ENCODE measurements at places on chromosomes 16 and 17.
A peak's percentile ranks its signal among the peaks of the same experiment; 100 is the strongest.

DNA sequence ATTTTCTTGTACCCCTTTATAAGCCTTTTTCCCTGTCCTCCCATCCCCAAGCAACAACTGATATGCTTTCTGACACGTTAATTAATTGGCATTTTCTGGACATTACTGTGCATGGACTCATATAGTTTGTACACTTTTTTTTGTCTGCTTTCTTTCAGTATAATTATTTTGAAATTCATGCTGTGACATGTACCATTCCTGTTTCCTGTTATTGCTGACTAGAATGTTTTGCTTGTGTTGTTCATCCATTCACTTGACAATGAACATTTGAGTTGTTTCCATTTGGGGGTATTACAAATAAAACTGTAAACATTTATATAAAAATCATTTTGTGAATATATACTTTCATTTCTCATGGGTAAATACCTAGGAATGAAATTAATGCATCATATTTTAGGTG is 50.6 kb downstream of the RBBP6 start:
- no peak for DNase-seq

GRCh38 chr17:57785022-57785421 is 39.9 kb upstream of the CCDC182 start:
- DNase-seq, result no peak

GRCh38 chr17:66175892-66176291 is 16.0 kb downstream of the CEP112 start:
- no peak for DNase-seq

DNA sequence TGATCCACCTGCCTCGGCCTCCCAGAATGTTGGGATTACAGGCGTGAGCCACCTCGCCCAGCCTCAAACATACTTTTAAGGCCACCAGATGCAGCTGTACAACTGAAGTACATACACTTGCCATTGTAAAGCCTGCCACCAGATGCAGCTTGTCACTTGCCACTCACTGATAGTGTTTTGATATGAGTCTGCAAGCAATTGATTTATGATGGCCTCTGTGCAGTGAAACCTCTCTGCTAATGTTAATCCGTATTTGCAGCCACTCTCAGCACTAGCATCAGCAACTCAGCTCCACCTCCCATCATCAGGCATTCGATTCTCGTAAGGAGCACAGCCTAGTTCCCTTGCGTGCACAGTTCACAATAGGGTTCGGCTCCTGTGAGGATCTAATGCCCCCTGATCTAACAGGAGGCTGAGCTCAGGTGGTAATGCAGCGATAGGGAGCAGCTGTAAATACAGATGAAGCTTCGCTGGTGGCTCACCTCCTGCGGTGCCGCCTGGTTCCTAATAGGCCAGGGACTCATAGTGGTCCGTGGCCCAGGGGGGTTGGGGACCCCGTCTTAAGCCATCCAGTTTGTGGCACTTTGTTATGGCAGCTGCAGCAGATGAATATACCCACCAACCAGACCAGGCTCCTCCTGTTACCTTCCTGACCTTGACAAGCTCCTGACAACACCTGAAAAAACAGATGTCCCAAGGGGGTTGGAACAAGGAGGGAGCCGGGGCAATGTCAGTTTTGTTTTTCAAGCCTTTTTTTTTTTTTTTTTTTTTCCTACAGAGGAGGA is 1.3 kb upstream of the HERPUD1 start:
- DNase-seq, result no peak

- DNase-seq, result no peak
Observed at GRCh38 chr16:77690416-77690815, 31.9 kb upstream of the NUDT7 start.

- no peak for DNase-seq
Observed at GRCh38 chr17:79891113-79891730, 52.0 kb upstream of the CBX4 start.

GRCh38 chr17:325270-326009 is 27.2 kb downstream of the RPH3AL start:
- no peak for DNase-seq

GRCh38 chr17:40323391-40324381 is 14.7 kb downstream of the RARA start:
- peak; percentile 63 for DNase-seq

DNA sequence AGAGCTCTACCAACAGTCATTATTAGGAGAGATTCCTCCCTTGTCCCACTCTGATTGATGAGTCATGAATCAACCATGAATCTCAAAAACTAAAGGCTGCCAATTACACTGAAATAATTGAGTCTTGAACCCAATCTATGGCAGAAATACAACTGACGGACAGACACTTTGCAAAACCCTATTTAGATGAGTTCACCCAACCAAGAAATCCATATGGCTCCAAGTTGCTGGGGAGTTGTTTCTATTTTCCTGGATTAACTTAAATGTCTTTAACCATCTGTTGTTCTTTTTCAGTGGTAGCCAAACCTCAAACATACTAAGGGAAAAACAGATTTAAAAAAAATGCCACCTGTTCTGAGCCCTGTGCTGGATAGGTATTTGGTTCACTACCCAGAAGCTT is 151.0 kb downstream of the SHISA9 start:
- DNase-seq, result no peak

GRCh38 chr17:753418-753817 is 1.4 kb upstream of the GEMIN4 start:
- no peak for DNase-seq

DNA sequence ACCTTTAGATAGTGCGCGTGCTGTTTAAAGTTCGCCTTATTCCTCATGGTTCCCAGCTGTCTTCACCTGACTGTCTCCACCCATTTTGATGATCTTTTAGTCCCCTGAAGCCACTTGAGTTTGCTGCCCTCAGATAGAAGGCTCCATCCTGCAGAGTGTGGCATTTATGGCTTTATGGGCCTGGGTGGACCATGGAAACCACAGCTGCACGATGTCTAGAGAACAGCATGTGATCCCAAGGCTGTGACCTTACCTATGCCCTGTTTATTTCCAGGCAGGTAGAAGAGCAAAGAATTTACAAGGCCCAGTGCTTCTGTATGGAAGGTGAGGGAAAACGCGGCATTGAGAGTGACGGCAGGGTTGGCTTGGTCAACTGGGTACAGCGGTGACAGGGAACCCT is 356.9 kb downstream of the SLC39A11 start:
- DNase-seq, result no peak

- no peak for DNase-seq
Observed at GRCh38 chr16:1960665-1961630, 1.6 kb downstream of the NDUFB10 start.

DNA sequence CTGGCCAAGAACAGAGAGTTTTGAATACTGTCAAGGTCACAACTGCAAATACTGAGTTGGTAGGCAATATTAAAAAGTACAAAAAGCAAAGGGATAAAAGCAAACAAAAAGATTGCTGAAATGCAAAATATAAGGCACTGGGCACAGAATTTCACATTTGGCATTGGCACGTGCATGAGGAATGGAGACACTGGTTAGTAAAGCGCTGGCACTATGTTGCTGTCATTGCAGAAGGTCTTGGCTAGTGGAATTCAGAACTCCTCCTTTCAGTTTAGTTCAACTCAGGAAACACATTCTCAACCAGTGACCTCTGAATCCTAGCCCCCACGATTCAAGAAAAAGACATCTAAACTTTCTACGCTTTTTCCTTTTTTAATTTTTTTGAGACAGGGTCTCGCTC is 111.8 kb upstream of the PSMD7 start:
- DNase-seq, result no peak

- DNase-seq, result no peak
Observed at GRCh38 chr16:29673501-29673900, 5.5 kb upstream of the QPRT start.

GRCh38 chr16:23195366-23195978 is 12.9 kb downstream of the SCNN1G start:
- no peak for DNase-seq

DNA sequence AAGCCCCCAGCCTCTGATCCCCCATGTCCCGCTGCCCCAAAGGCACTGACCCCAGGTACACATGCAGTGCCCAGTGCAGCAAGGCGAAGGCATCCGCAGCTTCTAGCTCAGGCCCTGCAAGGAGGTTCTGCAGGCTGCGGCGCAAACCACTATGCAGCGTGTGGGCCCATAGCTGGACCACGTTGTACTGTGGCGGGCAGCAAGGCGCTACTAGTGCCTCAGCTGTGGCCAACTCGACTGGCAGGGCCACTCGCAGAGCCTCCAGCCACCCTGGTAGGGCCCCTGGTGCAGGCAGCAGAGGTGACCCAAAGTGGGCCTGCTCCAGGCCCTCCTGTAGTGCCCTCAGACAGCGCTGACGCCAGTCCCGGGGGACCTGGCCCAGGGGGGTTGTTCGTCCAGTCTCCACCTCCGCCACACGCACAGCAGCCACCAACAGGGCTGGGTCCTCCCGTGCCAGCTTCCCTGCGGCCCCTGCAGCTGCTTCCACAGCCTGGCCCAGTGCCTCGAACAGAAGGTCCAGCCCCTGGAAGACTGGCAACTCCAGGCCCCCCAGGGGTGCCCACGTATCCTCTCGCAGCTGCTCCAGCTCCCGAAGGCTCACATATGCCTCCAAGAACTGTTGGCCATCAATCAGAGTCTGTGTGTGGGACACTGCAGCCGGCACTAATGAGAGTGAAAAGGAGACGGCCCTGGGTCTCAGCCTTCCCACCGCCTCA is 2.6 kb downstream of the EXOC3L1 start:
- DNase-seq, result no peak

DNA sequence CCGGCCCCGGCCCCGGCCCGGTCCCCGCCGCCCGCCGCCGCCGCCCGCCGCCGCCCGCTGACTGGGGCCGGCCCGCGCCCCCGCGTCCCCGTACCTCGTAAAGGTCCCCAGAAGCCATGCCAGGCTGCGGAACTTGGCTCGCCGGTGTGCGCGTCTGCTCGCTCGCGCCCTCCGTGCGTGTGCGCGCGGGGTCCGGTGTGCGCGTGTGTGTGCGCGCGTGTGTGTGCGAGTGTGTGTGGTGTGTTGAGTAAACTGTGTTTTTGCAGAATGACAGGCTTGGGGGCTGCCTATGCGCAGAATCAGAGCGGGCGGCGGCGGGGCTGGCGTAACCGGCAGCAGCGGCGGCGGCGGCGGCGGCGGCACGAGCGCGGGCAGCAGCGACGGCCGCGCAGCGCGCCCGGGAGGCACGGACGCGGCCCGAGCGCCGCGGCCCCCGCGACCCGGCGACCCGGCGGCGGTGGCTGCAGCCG is 307 bp downstream of the CDYL2 start:
- DNase-seq, result peak; percentile 39

DNA sequence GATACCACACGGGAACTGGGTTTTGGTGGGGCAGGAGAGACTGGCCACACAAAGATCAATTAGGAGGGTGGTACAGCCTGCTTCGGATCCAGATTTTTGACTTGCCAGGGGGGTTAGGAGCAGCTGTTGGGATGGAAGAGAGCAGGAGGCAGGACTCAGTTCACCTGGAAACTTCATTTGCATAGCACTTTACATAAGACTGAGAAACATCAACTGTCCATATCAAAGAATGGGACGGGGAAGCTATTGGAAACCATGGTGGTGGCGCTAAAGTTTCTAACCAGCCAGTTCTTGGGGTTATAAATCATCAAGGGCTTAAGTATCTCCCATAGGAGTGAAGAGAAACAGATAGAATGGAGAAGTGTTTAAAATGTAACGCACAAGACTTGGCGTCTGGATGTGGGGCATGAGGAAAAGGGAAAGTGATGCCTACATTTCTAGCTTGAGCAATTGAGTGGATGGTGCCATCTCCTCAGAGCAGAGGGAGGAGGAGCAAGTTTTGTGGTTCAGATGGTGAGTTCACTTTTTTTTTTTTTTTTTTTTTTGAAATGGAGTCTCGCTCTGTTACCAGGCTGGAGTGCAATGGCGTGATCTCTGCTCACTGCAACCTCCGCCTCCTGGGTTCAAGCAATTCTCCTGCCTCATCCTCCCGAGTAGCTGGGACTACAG is 6.4 kb upstream of the SRCAP start:
- DNase-seq, result no peak

DNA sequence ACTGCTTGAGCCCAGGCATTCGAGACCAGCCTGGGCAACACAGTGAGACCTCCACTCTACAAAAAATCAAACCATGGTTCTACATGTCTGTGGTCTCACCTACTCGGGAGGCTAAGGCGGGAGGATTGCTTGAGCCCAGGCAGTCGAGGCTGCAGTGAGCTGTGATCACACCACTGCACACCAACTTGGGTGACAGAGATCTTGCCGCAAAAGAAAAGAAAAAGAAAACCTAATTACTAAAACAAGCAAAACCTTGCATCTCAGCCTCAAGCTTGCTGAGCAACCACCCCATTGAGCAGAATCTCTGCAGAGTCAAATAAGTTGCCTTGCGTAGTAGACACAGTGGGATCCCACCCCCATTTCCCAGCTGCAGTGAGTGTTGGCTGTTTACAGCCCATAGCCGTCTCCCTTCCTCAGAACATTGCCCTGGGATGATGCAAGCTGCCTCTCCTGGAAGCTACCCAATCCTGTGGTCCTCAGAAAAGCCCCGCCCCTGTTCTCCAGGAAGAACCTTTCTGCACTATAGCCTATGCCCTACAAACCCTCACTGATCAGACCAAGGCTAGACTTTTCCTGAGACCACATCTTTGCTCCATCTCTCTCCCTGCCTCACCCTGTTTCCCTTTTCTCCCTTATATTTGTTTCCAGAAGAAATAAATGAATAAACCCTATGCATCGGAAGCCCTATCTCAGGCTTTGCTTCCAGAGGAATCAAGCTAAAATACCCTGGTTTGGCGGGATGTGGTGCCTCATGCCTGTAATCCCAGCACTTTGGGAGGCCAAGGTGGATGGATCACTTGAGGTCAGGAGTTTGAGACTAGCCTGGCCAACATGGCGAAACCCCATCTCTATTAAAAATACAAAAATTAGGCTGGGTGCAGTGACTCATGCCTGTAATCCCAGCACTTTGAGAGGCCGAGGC is 16.7 kb upstream of the ERN2 start:
- DNase-seq, result no peak

DNA sequence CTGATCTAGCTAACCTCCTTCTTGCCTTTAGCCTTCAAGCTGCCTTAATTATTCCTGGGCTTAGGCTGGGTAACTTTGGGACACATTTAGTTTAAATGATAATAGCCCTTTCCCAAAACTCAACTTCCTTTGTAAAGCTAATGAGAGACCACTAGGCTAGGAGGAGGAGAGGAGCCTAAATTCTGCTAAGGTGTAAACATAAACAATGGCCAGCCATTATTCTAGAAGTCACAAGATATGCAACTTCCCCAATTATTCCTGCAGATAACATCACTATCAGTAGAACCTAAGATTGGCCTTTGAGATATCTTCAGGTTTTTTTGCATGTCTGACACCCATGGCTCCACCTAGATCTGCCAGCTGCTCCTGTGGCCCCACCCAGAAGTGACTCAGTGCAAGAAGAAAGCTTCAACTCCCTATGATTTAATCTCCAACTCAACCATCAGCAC is 131.2 kb upstream of the FAM20A start:
- no peak for DNase-seq

- DNase-seq, result no peak
Observed at GRCh38 chr17:3551189-3551588, 6.4 kb downstream of the TRPV3 start.

Data from stimulated activated CD8-positive, alpha-beta memory T cell treated with anti-CD3 and anti-CD28 coated beads, Interleukin-4, amount 100 ng/mL, for 24 hours (primary cell).